Omental fat pad (tissue), 4 donors: ENCODE measurements at places on chromosomes 3 and 15. TPM values are rescaled to one million over a fixed set of nuclear protein-coding genes. Genes with fewer than 3 reads are reported as not detected.

Gene ADCY5
- total RNA-seq: 36.1 TPM

Gene EOMES
- total RNA-seq: 0.48 TPM

Gene ROBO1
- total RNA-seq: 23.8 TPM

Gene CHL1
- 47.6 TPM for total RNA-seq

Gene TRH
- total RNA-seq: not detected

Gene SGO1
- not detected for total RNA-seq

Gene FEZF2
- total RNA-seq: not detected

Gene SLC2A2
- total RNA-seq: not detected

Gene TBL1XR1
- 58.5 TPM for total RNA-seq

Gene SEMA3F
- 37.7 TPM for total RNA-seq

DNA sequence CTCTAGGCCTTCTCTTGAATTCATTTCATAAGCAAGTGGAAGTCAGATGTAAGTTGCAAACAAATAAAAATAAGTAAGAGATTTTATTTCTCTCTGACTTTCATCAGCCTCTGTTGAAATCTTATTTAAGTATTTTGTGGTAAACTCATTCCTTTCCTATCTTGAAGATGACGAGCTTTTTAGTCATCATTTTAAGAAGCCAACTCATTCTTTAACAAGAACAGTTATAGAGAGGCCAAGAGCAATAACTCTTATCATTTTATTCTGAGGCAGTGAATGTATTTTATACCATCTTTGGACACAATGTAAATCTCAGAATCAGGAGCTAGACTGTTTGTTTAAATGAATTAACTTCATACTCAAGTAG, 147.5 kb upstream of the MBNL1 start:
- no peak for DNase-seq

- DNase-seq: no peak
Measured at GRCh38 chr3:71659864-71660591, 65.2 kb downstream of the EIF4E3 start.

DNA sequence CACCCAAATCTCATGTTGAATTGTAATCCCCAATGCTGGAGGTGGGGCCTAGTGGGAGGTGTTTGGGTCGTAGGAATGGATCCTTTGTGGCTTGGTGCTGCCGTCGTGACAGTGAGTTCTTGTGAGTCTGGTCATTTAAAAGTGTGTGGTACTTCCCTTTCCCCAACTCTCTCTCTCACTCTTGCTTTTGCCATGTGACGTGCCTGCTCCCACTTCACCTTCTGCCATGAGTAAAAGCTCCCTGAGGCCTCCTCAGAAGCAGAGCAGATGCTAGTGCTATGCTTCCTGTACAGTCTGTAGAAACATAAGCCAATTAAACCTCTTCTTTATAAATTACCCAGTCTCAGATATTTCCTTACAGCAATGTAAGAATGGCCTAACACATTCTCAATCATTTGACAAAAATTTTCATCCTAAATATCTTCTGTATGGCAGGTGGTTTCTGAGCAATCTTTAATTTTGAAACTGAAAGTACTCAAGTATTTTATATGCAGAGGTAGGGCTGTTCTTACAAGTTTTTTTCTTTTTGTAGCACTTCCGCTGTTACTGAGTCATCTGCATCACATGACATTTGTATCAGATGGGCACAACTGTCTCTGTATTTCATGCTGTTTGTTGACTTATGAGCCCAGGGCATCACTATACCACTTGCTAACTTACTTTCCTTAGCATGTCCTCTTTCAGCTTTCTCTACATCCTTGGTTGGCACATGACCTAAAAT, 8.8 kb downstream of the RPL39L start:
- no peak for DNase-seq

GRCh38 chr3:11010426-11011165, 18.0 kb downstream of the SLC6A1 start:
- DNase-seq: no peak

GRCh38 chr3:183015185-183015584, 34.8 kb upstream of the DCUN1D1 start:
- no peak for DNase-seq

DNA sequence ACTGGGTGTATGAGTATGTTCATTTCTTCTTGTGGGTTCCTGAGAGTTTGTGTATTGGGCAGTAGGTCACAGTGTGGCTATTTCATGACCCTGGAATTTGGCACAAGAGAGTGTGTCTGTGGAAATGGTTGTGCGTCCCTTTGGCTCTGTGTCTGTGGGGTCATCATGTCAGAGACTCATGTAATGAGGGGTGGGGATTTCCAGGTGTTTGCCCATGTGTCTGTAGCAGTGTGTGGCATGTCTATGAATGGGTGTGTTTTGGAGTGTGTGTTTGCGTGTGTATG, 1.3 kb upstream of the GATA2 start:
- DNase-seq: no peak

GRCh38 chr3:184602372-184603150, 41.0 kb downstream of the EPHB3 start:
- no peak for DNase-seq

DNA sequence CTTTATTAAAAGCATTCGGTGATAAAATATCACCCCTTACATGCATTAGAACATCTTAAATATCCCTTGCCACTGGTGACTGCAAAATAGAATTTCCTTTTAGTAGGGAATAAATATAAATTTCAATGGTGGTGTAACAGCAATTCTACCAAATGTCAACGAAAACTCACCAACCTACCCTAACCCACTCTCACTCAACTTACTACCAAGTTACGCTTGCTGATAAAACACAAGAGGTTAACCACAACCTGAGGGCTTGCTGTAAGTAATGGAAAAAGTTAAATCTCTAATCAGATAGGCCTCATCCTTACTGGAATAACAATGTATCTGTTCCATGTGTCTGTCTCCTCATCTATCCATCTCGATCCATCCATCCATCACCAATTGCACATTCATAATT, 274.7 kb downstream of the FOXP1 start:
- DNase-seq: no peak

DNA sequence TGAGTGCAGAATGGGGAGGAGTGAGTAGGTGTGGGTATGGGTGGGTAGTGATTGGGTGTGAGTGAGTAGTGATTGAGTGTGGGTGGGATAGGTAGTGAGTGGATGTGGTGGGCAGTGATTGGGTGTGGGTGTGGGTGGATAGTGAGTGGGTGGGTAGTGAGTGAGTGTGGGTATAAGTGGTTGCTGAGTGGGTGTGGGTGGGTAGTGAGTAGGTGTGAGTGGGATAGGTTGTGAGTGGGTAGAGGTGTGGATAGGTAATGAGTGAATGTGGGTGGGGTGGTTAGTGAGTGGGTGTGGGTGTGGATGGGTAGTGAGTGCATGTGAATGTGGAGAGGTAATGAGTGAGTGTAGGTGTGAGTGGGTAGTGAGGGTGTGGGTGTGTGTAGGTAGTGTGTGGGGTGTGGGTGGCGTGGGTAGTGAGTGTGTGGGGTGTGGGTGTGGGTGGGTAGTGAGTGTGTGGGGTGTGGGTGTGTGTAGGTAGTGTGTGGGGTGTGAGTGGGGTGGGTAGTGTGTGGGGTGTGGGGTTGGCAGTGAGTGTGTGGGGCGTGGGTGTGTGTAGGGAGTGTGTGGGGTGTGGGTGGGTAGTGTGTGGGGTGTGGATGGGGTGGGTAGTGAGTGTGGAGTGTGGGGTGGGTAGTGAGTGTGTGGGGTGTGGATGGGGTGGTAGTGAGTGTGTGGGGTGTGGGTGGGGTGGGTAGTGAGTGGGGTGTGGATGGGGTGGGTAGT, 5.3 kb downstream of the MINAR1 start:
- no peak for DNase-seq

DNA sequence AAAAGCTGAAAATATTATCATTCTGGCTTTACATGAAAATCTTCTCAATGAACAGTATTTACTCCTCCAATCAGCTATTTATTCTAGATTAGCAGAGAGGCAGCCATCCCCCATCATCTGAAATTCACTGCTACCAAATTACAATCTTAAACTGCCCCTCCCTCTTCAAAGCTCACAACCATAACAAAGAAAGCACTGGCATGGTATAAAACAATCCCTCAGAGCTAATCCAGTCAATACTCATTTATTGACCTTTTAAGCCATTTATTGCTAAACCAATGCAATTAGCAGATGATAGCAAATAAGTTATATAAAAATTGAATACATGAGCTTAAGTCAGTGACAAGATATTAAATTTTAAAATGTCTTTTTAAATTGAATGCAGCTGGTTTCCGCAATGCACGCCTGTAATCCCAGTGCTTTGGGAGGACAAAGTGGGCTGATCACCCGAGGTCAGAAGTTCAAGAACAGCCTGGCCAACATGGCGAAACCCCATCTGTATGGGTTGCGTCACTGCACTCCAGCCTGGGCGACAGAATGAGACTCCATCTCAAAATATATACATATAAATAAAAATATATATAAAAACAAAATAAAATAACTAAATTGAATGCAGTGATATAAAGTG, 12.1 kb downstream of the SLC4A7 start:
- no peak for DNase-seq

DNA sequence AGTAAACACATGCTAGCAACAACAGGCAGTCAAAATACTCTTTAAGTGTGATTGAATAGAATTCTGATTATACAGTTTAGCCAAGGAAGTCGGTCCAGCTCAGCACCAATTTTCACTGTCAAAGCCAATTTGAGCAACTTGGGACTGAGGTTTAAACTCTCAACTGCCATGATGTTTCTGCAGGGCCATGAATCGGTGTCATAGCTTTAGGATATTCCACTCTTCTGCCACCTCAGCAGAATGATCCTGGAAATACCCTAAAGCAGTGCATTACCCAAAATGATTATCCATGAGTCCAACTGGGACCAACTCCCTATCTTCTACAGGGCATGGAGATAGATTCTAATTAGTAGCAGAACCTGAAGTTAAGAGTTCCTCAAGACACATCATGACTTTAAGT, 262.4 kb downstream of the RORA start:
- DNase-seq: no peak

GRCh38 chr3:182052332-182052731, 340.6 kb downstream of the SOX2 start:
- DNase-seq: no peak

GRCh38 chr15:56918046-56918938, at the start of gene TCF12:
TSS of gene TCF12 (plus strand) at chr15:56918644. CDS start at chr15:56919914, 1,270 bp downstream.
- peak; percentile 67 for DNase-seq

- no peak for DNase-seq
Measured at GRCh38 chr3:159875116-159875515, 113.5 kb upstream of the IL12A start.

- DNase-seq: no peak
Measured at GRCh38 chr3:118544458-118544857, 490.2 kb downstream of the IGSF11 start.

DNA sequence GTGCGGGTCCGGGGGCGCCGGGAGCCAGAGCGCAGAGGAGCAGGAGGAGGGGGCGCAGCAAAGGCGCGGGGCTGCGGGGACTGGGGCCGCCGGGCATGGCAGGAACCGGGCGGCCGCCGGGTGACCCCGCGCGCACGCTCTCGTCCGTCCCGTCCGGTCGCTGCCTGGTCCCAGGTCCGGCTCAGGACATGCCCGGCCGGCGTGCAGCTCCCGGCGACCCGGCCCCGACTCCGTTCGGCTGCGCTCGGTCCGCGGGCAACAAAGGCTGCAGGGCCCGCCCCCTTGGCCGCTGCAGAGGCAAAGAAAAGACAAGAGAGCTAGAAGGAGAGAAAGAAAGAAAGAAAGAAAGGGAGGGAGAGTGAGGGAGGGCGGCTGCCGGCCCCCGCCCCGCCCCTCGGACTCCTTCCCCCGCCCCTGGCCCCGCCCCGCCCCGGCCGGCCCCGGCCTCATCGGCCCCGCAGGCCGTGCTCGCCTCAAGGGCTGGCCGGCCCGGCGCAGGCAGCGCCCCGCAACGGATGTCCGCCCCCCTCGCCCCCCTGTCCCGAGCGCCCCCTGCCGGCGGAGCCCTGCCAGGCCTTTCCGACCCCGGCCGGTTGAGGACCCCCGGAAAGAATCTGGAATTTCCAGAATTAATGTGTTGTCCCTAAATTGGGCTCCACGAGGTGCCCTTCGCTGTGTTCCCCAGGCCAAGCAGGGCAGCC, at the start of gene ADAMTS7:
Gene ADAMTS7, minus strand, starts transcription at position 341 of the 701 bp plus-strand sequence. Its CDS starts 244 bp downstream, at position 97.
- DNase-seq: no peak

- DNase-seq: no peak
Measured at GRCh38 chr3:185764980-185765370, 59.9 kb downstream of the IGF2BP2 start.
